ENCODE measurements at places on chromosomes 7 and 10. TPM values are rescaled to one million over a fixed set of nuclear protein-coding genes. Genes with fewer than 3 reads are reported as not detected.

DNA sequence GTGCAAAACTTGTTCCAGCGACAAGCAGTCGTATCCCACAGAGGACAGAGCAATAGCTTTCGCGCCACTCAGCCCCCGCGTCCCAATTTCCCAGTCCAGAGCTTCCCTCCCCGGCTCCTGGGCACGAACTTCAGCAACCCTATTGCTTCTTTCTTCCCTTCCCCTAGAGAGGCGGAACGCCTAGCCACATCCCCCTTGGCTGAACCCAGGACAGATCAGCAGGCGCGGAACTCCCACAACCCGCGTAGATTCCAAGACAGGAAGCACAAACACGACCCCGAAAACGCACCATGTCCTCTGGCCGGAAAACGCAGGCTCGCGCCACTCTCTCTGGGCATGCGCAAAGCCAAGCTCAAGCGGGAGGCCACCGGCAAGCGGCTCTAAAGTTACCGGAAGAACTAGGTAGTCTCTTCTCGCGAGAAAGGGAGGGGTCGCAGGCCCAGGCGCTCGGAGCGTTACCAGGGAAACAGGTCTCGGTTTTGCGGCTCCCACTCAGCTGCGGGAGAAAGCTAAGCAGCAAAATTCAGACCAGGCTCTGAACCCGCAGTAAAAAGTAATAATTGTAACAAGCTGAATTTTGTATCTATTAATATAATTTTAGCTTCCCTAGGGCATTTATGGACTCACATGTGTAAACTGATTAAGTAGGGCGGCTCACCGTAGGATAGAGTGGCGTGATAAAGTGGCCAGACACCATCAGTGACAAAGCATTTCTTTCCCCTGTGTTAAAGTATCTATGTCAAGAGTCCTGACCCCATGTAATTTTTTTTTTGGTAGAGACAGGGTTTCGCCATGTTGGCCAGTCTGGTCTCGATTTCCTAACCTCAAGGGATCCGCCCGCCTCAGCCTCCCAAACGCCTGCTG is at the start of gene TMEM209:
TMEM209 (minus strand) TSS at position 323 of the 864 bp plus-strand sequence; CDS start at position 292, 31 bp downstream.
- DNase-seq, result peak; percentile 93

DNA sequence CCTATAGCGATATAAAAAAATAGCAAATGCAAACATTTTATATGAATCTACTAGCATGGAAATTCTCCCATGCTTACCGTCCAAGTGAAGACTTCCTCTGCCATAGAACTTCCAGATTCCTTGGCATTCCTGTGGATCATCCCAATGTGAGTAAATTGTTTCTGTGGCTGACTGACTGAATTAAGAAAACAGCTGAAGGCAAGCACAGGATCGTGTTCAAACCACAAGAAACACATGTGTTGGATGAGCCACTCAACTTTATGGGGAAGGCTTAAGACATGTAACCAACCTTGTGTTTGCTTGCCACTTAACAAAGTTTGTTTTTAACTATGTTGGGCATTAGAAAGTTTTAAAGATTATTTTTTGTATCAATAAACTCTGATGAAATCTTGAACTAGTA is 2.6 kb upstream of the MYPN start:
- DNase-seq, result peak; percentile 89

Gene STK31
- not detected for polyA plus RNA-seq

Gene ABCB8
- polyA plus RNA-seq, result 31.7 TPM

- DNase-seq, result peak; percentile 29
Measured at GRCh38 chr10:104201636-104202035, 30.5 kb downstream of the CFAP43 start.

DNA sequence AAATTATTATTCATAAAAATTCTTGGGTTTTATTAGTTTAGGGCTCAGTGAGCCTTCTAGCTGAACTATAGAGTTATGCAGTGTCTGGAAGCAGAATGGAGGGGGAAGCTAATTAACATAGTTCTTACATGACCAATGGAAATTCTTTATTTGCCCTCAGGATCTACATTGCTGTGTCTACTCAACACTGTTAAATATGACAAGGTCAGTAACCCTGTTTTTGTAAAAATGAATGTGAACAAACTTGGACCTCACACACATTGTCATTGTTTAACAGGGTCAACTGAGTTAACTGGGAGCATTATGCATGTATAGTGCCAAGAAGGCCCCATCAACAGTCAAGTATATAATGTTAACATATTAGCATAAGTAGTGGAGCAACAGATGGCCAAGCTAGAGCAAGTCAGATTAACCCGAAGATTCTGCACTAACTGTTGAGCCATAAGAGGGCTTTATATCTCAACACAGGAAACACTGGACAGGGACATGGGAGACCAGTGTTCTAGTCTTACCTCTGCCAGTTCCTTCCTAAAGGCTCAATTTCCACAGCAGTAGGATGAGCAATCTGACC is 122.5 kb upstream of the SEM1 start:
- no peak for DNase-seq

Gene VSTM4
- not detected for polyA plus RNA-seq

Gene PIK3AP1
- not detected for polyA plus RNA-seq

Gene GPRIN2
- 0.20 TPM for polyA plus RNA-seq

Gene PIK3CG
- polyA plus RNA-seq, result not detected

Gene LZTS2
- 30.4 TPM for polyA plus RNA-seq

Gene SPDYE18
- polyA plus RNA-seq, result not detected

Gene PLAC9
- 0.10 TPM for polyA plus RNA-seq

- no peak for DNase-seq
Measured at GRCh38 chr7:112010994-112011393, 195.2 kb downstream of the DOCK4 start.

Gene GJC3
- 0.11 TPM for polyA plus RNA-seq

DNA sequence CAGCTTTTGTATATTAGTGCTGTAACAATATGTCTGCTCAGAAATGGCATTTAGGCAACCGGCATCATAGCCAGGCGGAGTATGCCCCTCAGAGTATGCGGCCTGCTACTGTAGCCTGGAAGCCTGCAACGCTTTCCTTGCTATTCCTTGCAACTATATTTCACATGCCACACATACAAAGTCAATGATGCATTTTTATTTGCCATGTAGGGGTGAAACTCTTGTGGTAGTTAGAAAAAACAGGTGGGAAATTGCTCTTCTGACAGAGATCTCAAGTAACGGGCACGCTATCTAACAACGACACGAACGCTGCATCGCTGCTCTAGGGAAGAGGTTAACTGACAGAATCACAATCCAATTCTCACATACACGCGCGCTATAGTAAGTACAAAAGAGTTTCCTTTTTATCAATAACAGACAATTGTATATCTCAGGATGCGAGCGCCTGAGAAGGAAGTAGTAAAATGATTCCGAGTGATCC is 5.9 kb downstream of the EBF3 start:
- DNase-seq, result no peak

DNA sequence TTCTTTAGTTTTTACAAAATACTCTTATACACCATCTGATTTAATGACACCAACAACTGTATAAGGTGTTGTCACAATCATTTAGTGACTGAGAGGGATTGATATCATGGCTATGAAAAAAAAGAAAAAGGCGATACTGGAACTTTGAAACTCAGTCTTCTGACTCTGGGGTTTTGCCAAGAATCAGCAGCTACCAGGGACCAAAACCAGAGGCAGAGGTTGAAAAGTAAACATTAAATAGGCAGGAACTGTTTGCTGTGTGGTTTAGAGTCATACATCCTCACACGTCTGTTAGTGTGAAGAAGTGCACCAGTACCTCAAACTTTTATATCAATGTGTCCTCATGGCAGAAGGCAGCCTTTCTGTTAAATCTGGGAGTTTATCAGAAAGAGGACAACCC is 19.9 kb upstream of the GGCT start:
- DNase-seq, result no peak

GRCh38 chr10:108787932-108788331 is 1135.4 kb downstream of the XPNPEP1 start:
- no peak for DNase-seq

GRCh38 chr10:132814469-132814856 is 28.5 kb upstream of the NKX6-2 start:
- no peak for DNase-seq

DNA sequence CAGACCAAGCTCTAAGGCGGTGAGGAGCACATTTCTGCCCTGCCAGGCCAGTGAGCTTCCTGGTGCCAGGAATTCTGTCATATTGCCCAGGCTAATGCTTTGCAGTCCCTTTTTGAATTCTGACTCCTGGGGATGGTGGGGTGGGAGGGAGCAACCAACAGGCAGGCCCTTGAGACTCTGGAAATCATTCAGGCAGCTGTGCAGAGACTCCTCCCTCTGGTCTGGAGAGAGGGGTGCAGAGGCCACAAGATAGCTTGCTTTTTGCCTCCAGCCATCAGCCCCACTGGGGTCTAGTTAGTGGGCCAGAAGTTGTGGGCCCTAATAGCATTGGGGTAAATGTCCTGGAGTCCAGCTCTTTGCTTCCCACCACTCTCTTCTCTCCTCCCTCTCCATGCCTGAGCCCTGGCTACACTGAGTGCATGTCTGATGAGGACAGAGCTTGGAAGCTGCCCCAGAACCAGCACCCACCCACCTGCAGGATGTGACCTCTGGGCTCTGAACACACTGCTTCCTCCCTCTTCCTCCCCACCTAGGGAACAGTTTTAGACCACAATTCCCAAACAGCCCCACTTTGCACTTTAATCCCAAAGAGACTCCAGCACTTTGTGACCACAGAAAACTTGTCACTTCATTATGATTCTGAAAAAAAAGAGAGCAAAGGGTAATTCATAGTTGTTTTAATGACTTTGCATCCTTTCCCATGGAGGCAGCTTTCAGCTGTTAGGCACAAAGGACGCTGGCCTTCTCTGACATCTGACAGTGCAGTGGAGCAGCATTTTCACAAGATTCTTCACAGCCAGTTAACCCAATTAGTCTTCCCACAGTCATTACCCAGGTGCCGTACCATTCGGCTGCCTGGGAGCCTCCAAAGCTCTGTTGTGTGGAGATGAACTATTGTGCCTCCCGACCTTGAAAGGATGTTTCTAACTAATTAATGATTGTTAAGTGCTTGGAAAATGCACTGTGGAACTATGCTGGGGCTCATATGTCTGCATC is 262.5 kb downstream of the TRIL start:
- no peak for DNase-seq

GRCh38 chr7:4203626-4204512 is 478.2 kb upstream of the FOXK1 start:
- DNase-seq, result no peak

DNA sequence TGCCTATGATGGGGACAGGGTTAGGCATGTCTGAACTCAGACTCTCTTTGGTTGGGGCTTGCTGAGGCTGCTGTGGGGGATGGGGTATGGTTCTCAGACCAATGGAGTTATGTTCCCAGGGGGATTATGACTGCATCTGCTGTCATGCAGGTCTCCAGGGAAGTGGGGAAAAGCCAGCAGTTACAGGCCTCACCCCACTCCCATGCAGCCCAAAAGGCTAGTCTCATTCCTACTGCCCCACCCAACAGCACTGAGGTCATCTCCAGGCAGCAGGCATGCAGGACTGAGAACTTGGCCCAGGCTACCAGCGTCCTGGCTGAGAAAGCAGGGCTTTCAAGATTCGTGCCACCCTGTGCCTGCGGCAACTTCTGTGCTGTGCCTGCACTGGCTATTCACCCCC is 373.3 kb downstream of the HTR7 start:
- DNase-seq, result peak; percentile 86

Gene HTR5A
- not detected for polyA plus RNA-seq

DNA sequence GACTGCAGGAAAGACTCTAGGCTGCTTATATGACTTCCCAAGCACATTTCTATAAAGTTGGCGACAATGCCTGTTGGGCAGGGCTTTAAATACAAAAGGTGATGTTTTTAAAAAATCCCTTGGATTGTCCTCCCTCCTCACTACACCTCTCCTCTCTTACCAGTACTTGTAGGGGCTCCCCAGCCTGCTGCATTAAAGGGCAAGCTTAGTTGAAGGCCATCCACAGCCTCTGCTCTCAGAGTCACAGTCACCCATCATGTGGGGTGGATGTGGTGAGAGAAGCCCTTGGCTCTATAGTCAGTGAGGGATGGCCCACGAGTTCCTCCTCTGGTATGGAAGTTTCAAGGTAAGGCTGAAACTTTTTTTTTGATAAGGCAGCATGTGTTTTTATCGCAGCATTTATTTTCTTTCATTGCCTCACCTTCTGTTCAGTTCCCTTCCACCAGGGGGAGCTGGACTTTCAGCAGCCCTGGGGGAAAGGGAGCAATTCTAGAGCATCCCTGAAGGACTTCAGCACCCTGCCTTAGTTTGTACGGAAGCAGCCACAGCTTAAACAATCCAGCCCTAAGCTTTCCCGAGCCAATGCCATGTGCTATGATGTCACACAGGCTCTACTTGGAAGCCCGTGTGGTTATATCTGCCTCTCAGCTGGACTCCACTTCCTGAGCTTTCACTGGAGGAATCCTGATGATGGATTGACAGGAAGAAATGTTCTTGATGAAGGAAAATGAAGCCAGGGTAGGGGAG is 131.9 kb downstream of the CALCR start:
- peak; percentile 19 for DNase-seq

Gene NRG3
- polyA plus RNA-seq, result not detected

- DNase-seq, result no peak
Measured at GRCh38 chr10:98572594-98572993, 125.9 kb upstream of the HPS1 start.

DNA sequence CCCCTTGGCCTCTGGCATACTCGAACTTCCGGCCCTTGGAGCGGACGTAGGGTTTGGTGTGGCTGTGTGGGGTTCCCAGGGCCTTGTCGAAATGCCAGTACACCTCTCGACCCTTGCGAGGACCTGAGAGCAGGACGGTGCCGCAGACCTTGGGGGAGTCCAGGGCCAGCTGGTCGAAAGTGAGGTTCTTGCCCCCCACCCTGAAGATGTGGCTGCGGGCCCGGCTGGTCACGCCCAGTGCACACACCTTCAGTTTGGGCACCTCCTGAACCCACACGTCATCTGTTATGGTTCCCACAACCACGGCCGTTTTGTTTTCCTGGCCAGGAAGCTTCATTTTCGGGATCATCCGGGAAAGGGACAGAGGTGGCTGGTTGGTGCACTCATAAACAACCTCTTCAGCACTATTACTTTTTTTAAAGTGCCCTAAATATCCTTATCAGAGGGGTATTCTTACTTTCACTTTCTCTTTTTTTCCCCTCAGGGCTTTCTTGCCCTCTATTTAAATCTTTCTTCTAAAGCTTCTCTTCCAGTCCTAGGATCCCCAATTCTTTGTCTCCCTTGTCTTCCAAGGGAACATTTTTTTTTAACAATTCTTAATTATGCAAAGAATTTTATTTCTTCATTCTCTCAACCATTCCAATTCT is 44.9 kb upstream of the FAM3C start:
- no peak for DNase-seq

DNA sequence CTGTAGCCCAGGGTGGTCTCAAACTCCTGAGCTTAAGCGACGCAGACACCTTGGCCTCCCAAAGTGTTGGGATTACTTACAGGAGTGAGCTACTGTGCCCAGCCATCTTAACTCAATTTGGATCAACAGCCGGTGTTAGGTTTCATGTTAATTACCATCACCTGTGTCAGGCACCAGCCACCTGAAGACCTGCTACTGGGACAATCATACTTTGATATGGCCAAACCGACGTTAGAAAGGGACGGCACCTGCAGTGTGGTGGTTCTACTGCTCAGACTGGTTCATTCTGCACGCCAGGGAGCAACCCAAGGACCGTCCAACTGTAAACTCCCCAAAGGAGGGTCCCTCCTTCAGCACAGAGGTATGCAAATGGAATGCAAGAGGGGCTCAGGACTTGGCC is 74.2 kb upstream of the CYTH3 start:
- no peak for DNase-seq
